ENCODE measurements at places on chromosomes 2 and 18. TPM values are rescaled to one million over a fixed set of nuclear protein-coding genes. Genes with fewer than 3 reads are reported as not detected.

CNDP1 gene
- not detected for total RNA-seq

TDRD15 gene
- total RNA-seq, result not detected

TFCP2L1 gene
- 0.33 TPM for total RNA-seq

SLC19A3 gene
- 5.0 TPM for total RNA-seq

FAM110C gene
- total RNA-seq, result 6.5 TPM

SLC5A6 gene
- 14.1 TPM for total RNA-seq

CDK15 gene
- 0.37 TPM for total RNA-seq

EML6 gene
- 0.72 TPM for total RNA-seq

MROH2A gene
- total RNA-seq, result not detected

CD8A gene
- 0.71 TPM for total RNA-seq

RUFY4 gene
- not detected for total RNA-seq

ANKRD44 gene
- 14.7 TPM for total RNA-seq

TGFA gene
- 0.96 TPM for total RNA-seq

PDE11A gene
- 0.18 TPM for total RNA-seq

DSC2 gene
- 20.5 TPM for total RNA-seq

SEPTIN10 gene
- 62.5 TPM for total RNA-seq

MRPL53 gene
- 116 TPM for total RNA-seq

CIB4 gene
- not detected for total RNA-seq

REG3A gene
- total RNA-seq, result not detected

INHBB gene
- total RNA-seq, result 2.4 TPM

PDCL3 gene
- 20.6 TPM for total RNA-seq

COX7A2L gene
- 128 TPM for total RNA-seq

MYL1 gene
- total RNA-seq, result not detected

ZNF892 gene
- total RNA-seq, result 4.7 TPM

ATG4B gene
- 53.8 TPM for total RNA-seq

CTAGE1 gene
- not detected for total RNA-seq

KRTCAP3 gene
- total RNA-seq, result 1.3 TPM

SOCS6 gene
- total RNA-seq, result 19.0 TPM

SF3B1 gene
- total RNA-seq, result 148 TPM

ARHGAP25 gene
- total RNA-seq, result 9.7 TPM

BUB1 gene
- total RNA-seq, result 1.1 TPM

IL1R2 gene
- not detected for total RNA-seq

ARHGAP15 gene
- total RNA-seq, result 4.5 TPM

CRYGD gene
- not detected for total RNA-seq

GRP gene
- not detected for total RNA-seq

CHRNG gene
- not detected for total RNA-seq

KANSL1L gene
- 19.4 TPM for total RNA-seq
